ENCODE measurements at places on chromosomes 5 and 9.

- DNase-seq, result no peak
These were observed 2071.4 kb downstream of the MAT2B start for GRCh38 chr5:165576678-165577275.

DNA sequence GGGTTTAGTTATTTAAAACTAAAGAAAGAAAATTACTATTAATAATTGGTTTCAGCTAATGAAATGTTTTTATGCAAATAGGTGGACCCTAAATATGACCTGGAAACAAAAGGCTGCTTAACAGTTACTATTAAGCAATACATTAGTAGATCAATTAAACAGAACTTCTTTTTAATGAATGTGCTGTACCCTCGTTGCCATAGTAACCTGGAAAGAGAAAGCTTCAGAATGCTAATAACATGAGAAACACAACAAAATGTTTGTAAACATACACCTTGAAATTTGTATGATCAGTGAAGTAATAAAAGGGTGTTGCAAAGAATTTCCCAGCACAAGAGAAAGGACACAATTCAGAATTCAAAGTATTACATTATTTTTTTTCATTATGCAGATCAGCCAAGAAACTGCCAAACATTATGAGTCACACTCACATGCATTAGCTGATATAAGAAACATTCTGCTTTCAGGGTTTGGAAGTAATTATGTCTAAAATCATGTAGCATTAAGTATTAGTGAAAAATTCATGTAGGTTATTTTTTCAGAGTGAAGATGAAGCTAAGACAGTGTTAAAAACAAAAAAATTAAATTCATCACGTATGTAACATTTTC is 348.3 kb downstream of the ISL1 start:
- DNase-seq, result no peak

GRCh38 chr5:83927140-83927733 is 206.6 kb upstream of the HAPLN1 start:
- no peak for DNase-seq

- no peak for DNase-seq
These were observed 282.9 kb upstream of the ANKRD55 start for GRCh38 chr5:56516035-56516434.

DNA sequence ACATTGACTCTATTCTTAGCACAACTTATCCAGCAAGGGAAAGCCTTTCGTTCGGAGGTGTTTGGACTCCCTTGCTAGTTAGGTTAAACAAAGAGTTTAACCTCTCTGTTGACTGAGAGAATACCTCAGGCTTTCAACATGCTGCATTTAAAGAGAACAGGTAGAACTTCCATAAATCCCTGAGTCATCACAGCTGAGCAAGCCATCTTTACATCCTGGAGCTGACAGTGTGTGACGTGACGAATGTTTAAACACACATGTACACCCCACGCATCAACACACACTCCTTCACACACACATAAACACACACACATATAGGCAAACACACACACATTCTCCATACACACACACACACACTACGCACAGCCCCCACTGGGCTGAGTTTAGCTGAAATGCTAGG is 152.8 kb downstream of the ADAMTS12 start:
- DNase-seq, result no peak

DNA sequence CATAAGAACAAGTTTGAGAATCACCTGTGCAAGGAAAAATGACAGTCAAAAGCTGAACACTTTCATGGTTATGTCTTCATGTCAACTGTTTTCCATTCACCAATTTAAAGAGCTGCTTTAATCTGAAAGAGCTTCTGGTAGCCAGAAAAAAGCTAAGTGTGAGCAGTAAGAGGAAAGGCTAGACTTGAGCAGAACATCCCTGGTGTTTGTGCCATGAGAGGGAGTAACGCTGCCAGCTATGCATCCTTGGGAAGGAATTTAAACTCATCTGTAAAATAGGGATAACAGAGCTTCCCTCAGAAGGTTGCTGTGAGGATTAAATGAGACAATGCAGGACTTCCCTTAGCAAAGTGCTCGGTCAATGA is 193.7 kb downstream of the MAPKAP1 start:
- DNase-seq, result no peak

- no peak for DNase-seq
These were observed 85.8 kb upstream of the MVB12B start for GRCh38 chr9:126240835-126241234.

DNA sequence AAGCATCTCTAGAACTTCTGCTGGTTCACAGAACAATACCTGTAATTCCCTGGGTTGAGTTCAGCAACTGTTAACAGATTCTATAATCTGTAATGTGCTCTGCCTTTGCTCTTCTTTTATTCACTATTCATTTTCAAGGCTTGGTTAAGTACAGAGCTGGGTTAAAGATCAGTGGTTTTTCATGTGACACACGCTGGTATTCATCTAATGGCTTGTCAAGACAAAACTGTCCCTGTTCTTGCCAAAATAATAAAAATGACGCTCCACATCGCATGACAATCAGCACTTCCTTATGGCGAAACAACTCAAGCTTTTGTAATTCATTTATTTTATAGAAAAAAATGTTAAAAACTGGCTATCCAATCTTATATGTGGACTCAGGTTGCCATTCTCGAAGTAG is 137.9 kb downstream of the BNC2 start:
- DNase-seq, result no peak

DNA sequence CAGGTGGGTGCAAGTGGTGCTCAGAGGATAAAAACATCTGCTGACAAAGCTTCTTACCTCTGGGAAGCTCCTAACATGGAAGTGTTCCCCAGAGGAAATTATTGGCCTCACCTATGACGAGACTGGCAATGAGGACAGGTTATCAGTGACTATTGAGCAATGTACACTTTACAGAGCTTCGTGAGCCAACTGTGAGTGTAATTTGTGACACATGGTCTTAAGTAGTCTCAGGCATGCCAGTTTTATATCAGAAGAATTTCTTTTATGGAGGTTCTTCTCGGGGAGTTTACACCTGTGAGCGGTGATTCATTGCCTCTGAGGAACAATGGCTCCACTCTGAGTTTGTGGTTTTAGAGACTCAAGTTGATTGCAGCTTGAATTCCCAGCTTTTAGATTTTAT is 11.3 kb downstream of the ANKDD1B start:
- DNase-seq, result no peak

GRCh38 chr5:80215523-80215922 is 40.3 kb downstream of the SERINC5 start:
- no peak for DNase-seq

DNA sequence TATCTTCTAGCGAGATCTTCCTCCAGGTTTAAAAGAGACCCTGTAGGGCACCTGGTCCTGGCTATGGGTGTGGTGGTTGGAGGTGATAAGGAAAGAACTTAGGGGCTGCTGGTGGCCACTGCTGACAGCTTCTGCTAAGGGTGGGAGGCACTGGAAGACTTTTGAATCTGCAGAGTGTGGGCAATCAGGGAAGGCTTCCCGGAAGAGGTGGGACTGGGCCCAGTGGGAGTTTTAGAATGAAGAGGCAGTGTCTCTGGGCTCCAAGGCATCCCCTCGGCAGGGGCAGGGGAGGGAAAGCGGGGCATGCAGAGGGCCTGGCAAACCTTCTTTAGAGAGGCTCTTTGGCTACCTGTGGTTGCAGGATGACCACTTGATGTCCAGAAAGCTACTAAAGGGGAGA is 23.0 kb upstream of the DAB2IP start:
- no peak for DNase-seq

DNA sequence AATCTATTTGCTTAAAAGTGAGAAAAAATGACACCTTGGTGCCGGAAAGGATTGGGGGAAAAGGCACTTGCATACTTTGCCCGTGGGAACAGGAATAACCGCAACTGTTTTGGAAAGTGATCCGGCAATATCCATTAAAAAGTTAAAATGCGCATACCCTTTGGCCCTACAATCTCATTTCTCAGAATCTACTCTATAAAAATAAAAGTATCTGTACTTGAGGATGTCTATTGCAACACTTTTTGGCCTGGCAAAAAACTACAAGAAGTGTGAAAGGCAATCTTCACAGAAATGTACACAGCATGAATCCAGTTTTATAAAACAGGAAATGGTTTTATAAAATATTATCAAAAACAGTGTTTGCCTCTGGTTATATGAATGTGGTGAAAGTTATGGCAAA is 58.3 kb upstream of the NFIL3 start:
- no peak for DNase-seq

DNA sequence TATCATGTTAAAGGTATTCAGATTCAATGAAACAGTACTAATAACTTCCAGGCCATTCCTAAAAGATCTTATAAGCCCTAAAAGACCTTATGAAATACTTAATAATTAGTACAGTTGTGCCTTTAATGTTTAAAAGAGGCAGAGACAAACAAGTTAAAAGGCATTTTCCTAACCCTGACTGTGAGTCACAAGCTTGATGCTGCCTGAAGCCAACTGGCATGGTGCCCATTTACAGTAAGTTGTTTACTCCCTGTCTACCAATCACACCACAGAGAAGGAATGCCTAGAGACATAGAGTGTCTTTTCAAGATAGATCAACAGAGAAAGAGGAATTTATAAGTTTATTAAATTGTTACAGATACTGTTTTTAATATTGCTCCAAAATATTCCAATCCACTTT is 47.8 kb downstream of the NR3C1 start:
- DNase-seq, result no peak

GRCh38 chr5:118042076-118042475 is 946.3 kb downstream of the DTWD2 start:
- DNase-seq, result no peak

DNA sequence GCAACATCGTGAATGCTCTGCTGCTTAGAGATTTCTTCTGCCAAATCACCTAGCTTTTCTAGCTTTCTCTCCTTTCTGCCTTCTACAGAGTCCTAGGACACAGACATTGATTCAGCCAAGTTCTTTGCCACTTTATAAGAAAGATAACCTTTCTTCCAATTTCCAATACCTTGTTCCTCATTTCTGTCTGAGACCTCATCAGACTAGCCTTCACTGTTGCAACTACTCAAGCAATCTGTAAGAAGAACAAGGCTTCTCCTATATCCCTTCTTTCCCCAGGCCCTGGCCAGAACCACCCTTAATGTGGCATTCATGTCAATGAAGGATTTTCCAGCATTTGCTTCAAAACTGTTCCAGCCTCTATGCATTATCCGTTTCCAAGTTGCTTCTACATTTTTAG is 24.3 kb downstream of the FBXO10 start:
- DNase-seq, result no peak

DNA sequence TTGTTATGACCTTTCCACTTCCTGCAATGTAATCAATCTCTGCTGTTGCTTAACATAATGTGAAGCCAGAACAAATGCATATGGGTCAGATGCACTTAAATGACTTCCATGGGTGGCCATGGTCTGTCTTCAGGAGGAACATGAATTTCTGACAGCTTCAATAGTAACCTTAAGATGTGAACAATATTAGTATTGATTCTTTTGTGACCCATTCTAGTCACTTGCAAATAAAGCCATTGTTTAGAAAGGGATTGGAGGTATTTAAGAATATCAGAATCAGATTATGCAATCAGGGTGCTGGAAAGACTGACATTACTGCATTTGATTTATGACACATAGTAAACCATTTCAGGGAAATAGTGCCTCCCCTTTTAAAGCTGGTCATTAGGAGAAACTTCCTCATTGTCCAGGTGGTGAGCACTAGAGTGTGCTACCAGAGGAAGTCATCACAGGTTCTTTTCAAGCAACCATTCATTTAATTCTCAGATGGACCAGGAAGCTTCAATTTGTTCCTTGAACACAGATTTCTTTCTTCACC is 32.1 kb downstream of the GRIN3A start:
- DNase-seq, result no peak

- DNase-seq, result no peak
These were observed 920.5 kb downstream of the TLE4 start for GRCh38 chr9:80492221-80492620.

DNA sequence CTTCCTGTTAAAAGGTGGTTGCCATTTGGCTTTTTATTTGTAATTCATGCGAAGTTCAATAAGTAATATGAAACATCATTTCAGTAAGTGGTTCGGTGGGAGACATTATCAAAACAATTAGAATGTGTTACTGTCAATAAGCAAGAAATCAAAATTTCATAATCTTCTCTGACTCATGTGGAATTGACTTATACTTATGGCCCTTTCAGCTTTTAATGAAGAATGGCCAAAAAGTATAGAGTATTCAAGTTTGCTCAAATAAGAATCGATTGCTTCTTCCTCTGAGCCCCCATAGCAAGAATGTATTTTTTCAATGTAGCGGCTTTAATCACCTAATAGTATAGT is 174.5 kb downstream of the AOPEP start:
- no peak for DNase-seq

DNA sequence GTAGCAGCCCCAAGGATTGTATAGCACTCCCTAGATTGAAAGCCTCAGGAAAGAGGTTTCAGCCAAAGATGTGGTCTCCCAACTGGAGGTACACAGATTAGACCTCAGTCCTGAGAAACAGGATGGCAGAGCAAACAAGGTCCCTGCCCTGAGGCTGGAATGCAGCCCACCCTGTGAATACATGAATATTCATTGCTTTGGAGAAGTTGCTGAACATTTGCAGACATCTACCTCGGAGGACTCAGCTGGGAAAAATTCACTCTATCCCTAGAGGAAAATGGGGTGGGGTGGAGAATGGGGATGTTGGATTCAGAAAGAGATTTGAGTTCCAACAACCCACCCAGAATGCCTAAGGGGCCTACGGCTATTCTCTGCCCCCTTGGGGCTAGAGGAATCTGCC is 129.4 kb downstream of the SLIT3 start:
- no peak for DNase-seq

DNA sequence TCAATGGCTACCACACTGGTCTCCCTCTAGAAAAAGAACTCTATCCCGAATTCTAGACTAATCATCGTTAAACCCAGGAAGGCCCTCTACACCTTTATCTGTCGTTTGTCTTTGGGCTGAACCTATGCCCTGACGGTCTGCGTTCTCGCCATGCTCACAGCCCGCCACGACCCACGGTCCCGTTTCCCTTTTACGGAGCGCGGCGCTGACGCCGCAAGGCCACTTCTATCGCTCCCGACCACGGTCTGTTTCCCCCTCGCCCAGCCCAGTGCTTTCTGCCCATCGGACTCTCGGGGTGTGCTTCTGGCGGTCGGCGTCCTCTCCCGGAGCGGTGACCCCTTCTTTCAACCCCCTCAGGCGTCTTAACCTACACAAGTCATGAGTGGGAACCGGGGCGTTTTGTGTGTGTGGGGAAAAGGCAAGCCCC is 974 bp downstream of the C9orf40 start:
- peak; percentile 17 for DNase-seq

- DNase-seq, result no peak
These were observed 13.0 kb upstream of the CXXC5 start for GRCh38 chr5:139635191-139635590.

- no peak for DNase-seq
These were observed 10.7 kb downstream of the ARHGAP26 start for GRCh38 chr5:142780871-142781270.

DNA sequence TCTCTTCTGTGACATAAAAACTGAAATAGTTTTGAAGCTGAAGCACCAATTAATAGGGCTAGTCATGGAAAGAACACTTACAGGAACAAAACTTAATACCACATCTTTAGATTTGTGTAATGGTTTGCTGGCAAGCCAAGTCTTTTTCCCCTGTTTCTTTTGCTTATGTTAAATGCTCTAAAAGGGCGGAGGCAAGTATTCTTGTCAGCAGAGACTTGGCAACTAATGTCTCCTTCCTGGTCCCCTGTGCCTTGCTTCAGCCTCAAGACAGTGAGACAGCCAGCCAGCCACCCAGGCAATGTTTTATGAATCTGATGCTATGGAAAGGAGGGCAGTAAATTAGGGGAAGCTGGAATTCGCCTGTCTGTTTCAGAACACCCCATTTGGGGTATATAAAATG is 45.7 kb downstream of the PRRC1 start:
- no peak for DNase-seq

GRCh38 chr9:4490705-4491625 is 697 bp downstream of the SLC1A1 start:
- no peak for DNase-seq

- DNase-seq, result no peak
These were observed 6.4 kb downstream of the SPINK6 start for GRCh38 chr5:148209151-148209770.
